ENCODE measurements at places on chromosomes 1 and 21.
A peak's percentile ranks its signal among the peaks of the same experiment; 100 is the strongest.

DNA sequence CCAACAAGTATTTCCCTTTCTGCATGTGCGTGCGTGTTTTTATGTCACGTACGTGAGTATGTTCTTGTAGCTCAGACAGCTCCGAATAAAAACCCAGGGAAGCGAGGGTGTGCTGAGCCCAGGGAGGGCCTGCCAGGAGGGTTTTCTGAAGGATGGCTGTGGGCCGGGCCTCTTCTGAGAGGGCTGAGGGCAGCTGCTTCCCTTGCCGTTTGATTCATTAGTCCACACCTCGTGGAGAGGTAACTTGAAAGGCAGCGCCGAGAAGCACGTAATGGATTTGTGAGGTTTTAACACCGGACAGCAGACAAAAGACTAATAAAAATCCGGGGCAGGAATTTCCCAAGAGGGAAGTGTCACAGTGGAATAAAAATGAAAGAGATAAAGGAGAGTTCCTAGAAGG is 29.5 kb downstream of the CD247 start:
- no peak for DNase-seq

- no peak for DNase-seq
Measured at GRCh38 chr1:49213301-49213700, 436.6 kb upstream of the BEND5 start.

GRCh38 chr1:22208973-22209378 is 66.1 kb upstream of the WNT4 start:
- DNase-seq = no peak

DNA sequence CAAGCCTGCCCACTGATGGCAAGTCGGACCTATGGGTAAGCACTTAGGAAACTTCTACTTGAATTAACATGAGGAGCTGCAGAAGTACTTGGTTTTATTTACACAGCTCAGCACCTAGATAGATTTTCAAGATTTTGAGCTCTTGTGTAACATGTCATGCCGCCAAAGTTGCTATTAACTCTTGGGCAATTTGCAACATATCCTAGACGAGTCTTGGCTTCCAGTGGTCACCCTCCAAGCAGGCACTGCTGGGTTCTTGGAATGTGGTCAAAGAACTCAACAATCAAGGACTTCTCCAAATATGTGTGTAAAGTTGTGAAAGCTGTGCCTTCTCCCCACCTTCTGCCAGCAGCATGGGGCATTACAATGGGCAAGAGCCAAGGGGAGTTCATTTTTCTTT is 17.8 kb upstream of the GUCA2B start:
- no peak for DNase-seq

DNA sequence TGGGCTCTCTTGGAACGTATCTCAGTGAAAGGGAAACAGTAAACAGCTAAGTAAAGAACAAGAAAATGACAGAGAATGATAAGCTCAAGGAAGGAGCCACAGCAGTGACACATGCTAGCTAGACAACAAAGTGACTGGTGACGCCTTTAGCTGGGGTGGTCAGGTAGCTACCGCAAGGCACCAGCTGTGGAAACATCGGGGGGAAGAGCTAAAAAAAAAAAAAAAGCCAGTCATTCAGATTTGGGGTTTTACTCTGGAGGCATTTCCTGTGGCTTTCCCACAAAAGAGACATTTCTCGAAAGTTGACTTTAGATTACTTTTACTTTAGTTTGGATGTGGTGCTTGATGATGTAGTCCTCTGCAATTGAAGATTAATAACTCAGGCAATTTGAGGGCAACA is 2.1 kb downstream of the FHAD1 start:
- DNase-seq = no peak

DNA sequence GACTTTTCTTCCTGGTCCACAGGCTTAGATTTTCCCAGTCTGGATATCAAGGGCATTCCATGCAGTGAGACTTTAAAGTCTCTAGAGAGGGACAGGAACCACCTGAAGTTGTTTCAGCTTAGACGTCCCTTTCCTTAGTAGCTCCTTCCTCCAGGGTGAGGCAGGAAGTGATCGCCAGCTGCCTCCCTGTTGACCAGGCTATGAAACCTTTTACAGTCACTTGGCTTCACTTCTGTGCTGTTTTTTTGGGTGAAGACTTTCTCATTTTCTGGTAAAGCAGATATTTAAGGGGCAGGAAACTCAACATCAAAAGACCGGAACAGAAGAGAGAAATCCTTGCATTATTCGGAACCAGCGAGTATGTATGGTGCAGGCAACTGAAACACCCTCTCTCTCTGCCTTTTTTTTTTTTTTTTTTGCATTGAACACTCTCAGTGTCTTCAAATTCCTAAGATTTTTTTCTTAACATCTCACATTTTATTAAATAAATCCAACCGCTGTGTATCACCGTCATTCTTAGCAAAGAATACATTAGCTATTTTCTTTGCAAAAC is 234.6 kb upstream of the IRF2BP2 start:
- no peak for DNase-seq

DNA sequence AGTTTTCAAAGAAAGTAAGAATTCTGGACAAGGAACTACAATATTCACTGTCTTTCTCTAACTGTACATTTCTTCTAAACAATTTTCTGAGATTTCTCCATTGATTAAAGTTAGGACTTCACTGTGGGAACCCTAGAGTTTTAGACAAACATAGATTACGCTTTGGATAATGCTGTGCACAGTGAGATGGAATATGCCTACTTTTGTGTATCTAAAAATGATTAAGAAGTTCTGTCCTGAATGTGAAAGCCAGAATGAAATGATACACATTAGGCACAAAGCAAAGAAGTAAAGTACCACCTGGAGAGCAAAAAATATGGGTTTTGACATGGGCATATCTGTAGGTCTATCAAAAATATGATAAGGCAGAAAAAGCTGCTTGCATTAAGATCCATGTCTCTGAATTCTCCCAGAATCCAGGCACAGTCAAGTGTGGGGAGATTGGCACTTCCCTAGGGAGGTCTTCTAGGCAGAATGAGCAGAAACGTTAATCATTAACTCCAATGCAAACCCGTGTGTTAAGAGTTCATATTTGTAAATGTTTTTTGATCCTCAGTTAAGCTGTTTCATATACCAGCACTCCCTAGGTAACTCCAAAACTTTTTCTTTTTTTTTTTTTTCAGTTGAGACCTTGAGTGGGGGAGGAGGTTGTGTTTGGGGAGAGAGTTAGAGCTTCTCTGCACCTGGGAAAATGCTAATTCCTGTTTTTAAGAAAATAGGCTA is 467.1 kb downstream of the LMO4 start:
- no peak for DNase-seq

DNA sequence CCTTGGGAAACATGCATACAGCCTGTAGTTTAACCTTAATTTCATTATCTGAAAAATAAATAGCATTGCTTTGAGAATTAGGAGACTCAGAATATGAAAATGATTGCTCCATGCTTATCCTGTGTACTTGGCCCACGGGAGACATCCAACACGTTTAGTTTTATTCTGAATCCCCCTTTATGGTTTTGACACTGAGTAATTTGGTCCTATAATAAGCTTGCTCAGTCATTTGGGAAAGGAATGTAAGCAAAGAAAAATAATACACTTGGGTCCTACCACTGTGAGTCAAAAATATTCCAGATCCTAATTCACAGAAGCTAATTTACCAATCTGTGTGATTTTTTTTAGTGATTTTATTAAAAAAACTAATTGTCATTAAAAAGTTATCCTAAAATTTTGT is 557.3 kb downstream of the USP25 start:
- DNase-seq = no peak

GRCh38 chr1:245986404-245987218 is 520.5 kb downstream of the SMYD3 start:
- no peak for DNase-seq

- no peak for DNase-seq
Measured at GRCh38 chr1:169060919-169061639, 45.4 kb upstream of the ATP1B1 start.

DNA sequence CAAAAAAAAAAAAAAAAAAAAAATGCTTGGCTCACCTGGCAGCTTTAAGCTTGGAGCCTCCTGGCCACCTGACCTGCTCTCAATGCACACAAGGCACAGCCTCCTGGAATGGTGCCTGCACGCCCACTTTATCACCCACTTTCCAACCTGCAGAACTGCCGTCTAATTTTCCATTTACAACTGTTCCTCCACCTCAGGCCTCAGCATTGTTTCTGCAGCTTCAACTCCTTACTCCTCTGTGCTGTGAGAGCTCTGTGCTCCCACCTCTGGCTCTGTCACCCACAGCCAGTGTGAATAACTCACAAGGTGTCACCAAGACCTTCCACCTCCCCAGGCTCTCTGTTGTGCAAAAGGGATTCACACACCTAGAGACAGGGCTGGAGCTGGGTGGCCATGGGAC is 38.7 kb upstream of the GPR157 start:
- peak; percentile 21 for DNase-seq

GRCh38 chr1:10059342-10059718 is 26.6 kb downstream of the UBE4B start:
- DNase-seq = no peak

DNA sequence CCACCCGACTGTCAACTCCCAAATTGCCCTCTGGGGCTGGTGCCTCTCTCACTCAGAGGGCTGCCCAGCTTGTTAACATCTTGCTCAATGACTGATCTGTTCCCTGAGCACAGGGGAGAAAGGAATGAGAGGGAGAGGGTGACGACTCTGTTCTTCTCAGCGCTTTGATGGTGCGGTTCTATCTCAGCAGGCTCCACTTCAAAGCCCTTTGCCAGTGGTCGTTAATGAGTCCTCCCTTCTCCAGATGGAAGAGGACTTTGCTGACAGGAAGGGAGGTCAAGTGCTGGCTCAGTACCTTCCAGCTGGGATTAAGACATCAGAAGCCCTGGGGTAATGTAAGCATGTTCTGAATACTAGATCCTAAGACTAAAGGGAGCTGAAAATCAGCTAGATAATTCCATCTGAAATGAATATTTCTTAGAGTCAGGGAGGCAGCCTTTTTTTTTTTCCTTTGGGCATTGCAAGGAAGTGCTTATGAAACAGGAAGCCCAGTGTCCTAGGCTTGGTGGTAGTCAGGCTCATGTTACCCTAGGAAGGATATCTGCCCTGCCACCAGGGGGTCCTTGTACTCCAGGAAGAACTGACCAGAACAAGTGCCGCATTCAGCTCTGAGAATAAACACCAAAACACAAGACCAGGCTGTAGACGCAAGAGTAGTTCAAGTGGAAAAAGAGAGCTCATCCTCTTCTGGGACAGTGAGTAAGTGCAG is 4.7 kb downstream of the FMOD start:
- DNase-seq = no peak

DNA sequence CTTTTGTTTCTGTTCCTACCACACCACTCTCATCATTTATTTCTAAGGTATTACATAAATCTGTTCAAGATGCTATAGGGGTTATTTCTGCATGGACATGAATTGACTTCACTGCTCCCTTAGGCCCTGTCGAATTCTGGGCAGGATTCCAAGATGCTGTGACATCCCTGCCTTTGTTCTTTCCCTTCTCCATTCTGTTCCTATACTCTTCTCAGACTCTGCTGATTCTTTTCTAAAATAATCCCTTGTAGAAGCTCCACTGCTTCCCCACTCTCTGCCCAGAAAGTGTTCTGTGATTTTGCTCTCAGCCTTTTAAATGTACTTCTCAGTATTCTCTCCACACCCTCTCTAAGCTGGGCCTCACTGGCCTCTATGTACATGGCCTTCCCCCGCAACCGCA is 99.2 kb downstream of the PHTF1 start:
- DNase-seq = peak; percentile 42

DNA sequence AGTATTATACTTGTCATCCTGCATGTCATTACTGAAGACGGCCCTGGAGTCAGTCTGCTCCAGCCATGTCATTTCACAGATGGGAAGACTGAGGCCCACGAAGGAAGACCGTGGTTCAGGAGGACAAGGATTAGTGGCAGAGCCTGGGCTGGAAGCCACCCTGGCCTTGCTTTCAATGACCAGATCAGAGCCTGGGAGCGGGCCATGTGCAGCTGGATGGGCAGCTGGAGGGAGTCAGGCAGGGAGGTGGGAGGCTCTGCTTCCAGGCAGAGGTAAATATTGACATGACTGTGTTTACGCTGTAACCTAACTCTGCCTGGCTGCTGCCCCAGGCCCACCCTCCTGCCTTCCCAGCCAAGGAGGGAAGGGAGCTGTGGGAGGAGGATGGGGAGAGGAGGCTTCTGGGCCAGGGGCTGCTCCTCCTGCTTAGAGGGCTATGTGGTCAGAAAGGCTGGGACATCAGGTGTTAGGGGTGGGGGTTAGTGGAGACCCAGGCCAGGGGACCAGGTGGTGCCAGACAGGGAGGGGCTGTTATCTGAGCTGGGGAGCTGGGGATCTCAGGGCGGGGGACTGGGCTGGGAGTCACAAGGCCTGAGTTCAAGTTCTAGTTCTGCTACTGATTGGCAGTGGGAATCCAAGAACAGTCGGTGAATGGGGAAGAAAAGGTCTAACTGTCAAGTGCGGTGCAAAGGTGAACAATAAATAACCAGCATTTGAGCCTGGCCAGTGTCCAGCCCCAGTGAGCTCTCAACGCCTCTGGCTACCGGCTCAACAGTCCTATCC is 48.5 kb upstream of the ECE1 start:
- DNase-seq = peak; percentile 75

GRCh38 chr1:176195547-176195946 is 11.5 kb downstream of the COP1 start:
- DNase-seq = no peak

DNA sequence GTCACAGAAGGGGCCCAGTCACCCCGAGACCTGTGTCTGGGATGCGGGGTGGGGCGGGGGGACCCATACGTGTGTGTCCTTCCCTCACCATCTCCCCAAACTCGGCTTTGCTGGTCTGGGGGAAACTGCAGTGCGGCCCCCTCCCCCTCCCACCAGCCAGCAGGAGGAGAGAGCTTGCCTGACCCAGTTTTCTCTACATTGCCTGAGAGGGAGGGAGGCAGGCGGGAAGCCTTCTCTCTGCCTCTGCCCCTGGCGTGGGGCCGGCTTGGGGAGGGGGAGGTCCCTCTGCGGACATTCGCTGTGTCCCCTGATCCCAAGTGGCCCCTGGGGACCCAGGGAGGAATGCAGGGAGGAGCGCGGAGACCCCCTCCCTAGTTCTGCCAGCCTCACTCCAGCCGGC is 3.9 kb downstream of the EPHA8 start:
- DNase-seq = no peak

DNA sequence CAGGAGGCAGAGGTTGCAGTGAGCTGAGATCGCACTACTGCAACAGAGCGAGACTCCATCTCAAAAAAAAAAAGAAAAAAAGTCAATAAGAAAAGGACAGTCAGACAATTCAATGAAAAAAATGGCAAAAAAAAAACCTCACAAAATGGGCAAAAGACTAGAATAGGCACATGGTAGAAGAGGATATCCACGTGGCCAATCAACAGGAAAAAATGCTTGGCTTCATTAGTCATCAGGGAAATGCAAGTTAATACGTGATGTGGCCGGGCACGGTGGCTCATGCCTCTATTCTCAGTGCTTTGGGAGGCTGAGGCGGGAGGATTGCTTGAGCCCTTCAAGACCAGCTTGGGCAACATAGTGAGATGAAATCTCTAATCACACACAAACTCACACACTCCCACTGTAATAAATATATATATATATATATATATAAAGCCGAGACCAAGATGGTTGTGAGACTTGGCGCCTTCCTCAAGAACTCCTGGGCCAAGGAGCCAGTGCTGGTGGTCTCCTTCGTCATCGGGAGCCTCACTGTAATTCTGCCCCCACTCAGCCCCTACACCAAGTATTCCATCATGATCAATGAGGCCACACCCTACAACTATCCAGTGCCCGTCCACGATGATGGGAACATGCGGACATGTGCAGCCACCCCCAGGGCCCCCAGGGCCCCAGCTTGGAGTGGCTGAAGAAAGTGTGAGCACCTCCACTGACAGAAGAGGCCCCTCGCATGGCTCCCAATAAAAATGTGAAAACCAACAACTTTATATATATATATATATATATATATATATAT is 22.9 kb upstream of the LEFTY2 start:
- no peak for DNase-seq

GRCh38 chr1:86938450-86938849 is 24.0 kb downstream of the HS2ST1 start:
- DNase-seq = no peak

All from NCI-H1105 treated with DMSO at 0.1 percent for 48 hours (cell line).